ENCODE measurements at places on chromosomes 12 and 14.
A peak's percentile ranks its signal among the peaks of the same experiment; 100 is the strongest.

- DNase-seq = no peak
These were observed 38.8 kb downstream of the FBXO21 start for GRCh38 chr12:117151403-117152031.

- no peak for DNase-seq
These were observed 1.0 kb upstream of the BDKRB2 start for GRCh38 chr14:96203635-96204034.

- DNase-seq = peak; percentile 3
These were observed 156.8 kb downstream of the KCNA5 start for GRCh38 chr12:5200278-5201087.

DNA sequence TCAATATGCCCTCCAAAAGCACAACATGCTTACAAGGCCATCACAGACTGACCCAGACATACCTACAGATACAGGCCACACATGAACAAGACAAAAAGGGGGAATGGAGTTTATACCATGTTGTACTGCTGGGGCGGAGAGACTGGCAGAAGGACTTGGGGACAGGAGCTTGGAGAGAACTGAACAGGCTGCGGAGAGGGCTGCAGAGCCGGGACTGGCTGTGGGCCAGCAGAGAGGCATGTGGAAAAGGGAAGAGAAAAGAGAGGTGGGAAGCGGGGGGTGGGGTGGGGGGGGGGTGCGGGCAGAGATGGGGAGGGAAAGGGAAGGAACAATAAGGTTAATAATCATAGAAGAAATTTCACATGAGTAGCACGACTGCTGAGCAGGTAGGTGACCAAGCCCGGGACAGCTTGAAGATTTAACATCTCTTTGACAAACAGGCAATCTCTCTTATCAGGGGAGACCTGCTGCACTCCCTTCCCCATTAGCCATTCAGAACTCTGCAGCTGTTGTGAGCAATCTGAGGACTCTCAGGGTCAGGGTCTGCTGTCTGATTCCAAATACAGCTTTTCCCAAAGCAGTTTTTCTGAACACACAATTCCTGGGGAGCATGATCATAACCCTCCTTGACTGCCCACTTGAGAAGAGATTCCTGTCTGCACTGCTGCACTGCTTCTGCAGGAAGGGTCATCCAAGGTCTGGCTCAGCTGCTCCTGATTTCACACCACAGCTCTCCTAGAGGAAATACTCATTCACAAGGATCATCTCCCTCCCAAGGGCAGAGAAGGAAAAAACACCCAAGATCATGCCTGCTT, 21.6 kb upstream of the STAC3 start:
- DNase-seq = no peak

GRCh38 chr12:93712200-93712599, 35.0 kb downstream of the CRADD start:
- DNase-seq = no peak

DNA sequence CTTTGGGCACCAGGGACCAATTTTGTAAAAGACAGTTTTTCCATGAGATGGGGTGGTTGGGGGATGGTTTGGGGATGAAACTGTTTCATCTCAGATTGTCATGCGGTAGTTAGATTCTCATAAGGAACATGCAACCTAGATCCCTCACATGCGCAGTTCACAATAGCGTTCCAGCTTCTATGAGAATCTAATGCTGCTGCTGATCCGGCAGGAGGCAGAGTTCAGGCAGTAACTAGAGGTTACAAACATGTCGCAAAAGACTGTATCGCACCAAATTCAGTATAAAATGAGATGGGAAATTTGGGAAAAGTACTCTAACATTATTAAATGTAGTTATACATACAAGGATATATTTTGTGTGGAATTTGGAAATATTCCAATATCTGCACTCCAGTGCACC, 213.2 kb upstream of the LRFN5 start:
- no peak for DNase-seq

DNA sequence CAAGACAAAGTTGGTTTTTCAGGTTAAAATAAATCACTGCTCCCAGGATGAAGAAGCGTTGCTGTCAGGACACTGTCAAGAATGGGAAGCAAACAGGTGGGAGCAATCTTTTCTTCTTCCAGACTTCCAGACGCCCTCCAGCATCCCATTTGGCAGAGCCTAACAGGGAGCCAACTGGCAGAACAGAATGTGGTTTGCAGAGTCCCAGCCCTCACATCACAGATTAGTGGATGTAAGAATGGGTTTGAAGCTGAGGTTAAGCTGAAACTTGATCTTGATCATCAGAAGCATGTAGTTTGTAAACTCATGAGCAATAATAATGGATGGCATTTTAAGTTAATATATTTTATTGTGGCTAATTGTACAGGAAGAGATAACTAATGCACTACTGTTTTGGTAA, 636.4 kb downstream of the SLC6A15 start:
- no peak for DNase-seq

GRCh38 chr12:47192051-47192450, 112.3 kb upstream of the AMIGO2 start:
- no peak for DNase-seq

DNA sequence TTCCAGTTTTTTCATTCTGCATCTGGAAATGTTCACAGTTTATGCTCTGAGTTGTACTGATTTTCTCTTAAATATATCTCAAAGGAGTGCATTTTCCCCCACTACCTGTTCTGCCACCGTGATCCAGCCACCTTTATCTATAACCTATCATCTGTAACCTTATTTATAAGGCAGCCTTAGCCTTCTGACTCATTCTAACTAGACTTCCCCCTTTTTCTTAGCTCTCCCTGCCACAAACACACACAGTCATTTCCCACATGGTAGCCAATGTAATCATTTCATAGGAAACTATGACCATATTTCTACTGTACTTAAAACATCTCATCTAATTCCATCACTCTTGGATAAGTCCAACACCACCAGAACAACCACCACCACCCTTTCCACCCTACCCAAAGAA, 10.8 kb upstream of the GYS2 start:
- no peak for DNase-seq

DNA sequence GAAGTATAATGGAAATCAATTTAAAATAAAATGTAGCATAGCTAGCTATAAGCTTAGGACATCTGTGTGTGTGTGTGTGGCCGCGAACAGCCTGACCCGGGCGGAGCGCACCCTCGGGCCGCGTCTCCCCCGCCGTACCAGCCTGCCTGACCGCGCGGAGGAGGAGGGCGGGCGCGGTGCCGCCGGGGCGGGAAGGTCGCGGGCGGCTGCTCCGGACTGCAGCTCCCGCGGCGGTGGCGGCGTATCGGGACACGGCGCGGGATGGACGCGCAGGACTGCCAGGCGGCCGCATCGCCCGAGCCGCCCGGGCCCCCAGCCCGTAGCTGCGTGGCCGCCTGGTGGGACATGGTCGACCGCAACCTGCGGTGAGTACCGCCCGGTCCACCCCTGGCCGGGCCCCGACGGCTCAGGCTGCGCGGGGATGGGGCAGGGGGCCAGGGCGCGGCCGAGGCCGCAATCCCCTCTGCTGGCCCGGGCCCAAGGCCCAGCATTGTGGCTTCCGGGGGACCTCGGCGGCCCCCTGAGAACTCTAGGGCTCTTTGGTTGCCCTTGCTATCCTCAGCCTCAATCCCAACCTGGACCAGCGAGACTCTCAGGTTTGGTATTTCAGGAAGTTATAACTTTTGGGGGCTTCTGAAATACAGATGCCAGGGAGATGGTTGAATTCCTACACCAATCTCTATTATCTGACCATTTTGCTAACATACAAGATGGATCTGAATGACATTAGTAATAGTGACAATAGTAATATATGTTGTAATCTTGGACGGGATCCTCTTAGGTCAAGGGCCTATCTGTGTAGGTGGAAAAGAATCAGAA, at the start of gene ABHD12B:
ABHD12B (plus strand) TSS at position 140 of the 819 bp plus-strand sequence; CDS start at position 262, 122 bp downstream.
- no peak for DNase-seq

GRCh38 chr12:113241191-113242025, 20.1 kb downstream of the TPCN1 start:
- DNase-seq = no peak

DNA sequence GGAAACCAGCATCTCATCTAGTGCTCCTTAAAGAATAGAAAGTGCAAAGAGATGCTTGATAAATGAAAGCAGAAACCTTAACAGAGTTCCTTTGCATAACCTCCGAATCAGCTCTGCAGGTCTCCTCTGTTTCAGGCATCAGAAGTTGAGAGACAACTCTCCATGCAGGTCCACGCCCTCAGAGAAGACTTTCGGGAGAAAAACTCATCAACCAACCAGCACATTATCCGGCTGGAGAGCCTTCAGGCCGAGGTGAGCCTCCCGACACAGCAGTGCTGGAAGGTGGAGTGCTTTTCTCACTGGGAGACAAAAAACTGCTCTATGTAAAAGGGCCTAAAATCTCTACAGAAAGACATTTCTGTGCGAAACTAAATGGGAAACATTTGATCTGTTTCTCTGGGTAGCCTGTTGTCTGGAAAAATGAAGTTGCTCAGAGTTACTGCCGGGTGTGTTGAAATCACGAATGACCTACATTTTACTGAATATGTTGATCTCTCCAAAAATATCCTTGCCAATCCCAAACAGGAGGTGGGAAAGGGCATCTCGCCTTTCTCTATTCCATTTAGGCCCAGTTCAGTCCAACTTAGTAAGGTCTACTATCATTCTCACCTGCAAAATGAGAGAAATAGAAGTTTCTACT, 54.9 kb downstream of the RAB35 start:
- DNase-seq = no peak

- DNase-seq = no peak
These were observed 205.3 kb upstream of the NAV3 start for GRCh38 chr12:77625441-77625840.

DNA sequence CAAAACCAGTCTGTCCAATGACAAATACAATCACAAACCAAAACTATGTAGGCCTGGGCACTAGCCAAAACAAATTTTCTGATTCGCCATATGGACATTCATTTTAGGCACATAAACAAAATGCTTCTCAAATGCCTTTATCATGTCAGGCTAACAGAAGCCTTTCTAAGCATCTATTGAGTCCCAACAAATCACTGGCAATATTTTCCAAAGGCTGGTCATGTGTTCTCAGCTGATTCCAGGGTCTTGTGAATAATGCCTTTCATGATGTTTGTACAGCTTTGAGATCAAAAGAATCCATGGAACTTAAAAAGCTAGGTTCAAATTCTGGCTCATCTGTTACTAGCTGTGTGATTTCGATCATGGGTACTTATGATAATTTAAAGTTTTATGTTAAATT, 16.1 kb downstream of the FSCB start:
- peak; percentile 7 for DNase-seq

DNA sequence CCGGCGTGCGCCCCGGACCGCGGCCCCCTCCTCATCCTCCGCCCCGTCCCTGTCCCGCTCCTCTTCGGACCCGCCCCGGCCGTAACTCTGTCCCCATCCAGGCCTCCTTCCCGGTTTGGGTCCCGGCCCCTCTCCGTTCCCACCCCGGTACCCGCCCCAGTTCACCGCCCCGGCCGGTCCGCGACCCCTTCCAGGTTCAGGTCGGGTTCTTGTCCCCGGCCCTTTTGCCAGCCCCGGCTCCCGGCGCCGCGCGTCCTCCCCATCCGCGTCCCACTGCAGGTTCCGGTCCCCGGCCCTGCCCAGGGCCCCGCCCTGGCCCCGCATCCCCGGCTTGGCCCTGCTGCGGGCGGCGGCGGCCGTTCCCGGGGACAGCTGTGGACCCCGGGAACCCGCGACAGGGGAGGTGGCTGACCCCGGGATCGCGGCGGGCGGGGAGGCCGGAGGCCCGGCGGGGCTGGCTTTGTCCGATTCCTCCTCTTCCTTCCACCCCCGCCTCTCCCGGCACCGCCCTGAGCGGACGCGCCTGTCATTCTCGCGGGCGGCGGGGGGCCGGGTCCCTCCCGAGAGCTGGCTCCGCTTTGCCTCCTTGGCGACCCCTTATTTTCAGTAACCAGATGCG, 601 bp downstream of the KLC1 start:
- peak; percentile 29 for DNase-seq

GRCh38 chr12:23860019-23860418, 89.5 kb downstream of the SOX5 start:
- DNase-seq = no peak

Data from globus pallidus (tissue), 1 donor.